ENCODE measurements at places on chromosomes 13 and 19.

DNA sequence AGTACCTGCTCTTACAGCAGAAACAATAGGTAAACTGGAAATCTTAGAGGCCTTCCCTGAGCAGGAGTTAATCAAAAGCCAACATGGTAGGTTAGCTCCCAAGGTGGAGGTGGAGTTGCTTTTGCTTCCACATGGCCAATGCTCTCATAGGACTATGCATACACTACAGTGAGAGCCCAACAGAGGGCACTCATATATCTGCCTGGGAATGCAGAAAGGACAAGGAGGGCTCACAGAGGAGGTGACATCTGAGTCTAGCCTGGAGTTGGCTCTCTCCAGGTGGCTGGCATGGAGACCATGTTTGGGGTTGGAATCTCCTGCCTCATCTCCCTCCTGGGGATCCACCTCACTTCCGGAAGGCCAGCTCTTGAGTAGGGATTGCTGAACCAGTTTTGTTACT, 34.6 kb downstream of the ATP8A2 start:
- DNase-seq = peak; percentile 44

DNA sequence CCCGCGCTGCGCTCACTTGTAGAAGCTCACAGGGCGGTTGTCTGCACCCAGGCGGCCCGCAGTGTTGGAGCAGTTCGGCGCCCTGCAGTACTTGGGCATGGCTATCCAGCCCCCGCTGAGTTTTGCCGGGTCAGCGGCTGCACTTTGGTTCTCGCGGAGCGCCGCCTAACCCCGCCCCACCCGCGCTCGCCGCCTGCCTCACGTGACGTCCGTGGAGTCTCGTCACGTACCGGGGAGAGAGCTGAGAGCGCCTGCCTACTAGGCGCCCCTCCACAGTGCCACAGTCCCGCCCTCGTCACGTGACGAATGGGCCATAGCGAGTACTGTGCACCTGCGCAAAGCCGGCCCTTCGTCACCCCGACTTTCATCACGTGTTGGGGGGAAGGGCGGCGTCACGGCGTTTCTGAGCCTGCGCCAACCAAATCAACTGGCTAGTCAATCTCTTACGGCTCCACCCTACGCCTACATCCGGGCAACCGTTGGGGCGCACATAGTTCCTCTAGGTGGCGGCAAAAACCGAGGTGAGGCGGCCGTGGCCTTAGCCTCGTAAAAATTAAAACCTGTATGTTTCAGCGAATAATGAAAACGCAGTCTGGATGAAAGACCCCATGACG, at the start of gene THAP8:
THAP8 (minus strand) TSS at position 167 of the 614 bp plus-strand sequence; CDS start at position 99, 68 bp downstream.
- peak; percentile 100 for DNase-seq

GRCh38 chr13:20637811-20638210, 65.7 kb upstream of the IL17D start:
- no peak for DNase-seq

DNA sequence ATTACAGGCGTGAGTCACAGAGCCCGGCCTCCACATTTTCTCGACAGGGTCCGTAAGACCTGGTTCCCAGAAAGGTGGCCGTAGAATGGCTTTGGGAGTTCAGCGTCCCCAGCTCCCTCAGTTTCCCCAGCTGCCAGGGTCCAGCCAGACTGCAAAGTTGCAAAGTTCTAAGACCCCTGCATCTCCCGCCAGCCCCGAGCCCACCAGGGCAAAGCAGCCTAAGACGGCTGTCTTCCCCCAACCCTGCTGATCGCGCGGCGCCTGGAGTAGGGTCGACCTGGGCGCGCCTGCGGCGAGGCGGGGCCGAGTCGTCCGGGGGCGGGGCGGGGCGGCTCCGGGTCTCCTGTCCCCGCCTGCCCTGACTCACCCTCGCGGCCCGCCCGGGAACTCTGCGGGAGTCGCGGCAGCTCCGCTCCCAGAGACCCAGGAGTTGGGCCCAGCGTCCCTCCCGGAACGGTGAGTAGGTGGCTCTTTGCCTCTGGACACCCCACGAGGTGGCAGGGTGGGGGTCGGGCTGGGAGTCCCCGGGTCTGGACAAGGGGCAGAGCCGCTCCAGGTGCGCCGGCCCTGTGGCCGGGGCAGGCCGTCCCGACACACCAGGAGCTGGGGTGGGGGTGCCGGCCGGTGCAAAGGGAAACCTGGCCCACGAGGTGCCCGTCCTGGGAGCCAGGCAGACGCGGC, at the start of gene LRRC8E:
LRRC8E (plus strand) TSS at position 366 of the 681 bp plus-strand sequence. CDS start 7,094 bp downstream, outside the sequence.
- DNase-seq = peak; percentile 72

DNA sequence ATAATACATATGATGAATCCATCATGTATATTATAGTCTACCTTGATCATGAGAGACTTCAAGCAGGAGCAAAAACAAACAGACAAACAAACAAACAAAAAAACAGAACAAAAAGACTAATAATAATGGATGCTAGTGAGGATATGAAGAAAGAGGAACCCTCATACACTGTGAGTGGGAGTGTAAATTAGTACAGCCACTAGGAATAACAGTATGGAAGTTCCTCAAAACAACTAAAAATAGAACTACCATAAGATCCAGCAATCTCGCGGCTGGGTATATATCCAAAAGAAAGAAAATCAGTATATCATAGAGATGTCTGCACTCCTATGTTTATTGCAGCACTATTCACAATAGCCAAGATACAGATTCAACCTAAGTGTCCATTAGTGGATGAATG, 7.0 kb upstream of the DLEU7 start:
- DNase-seq = no peak

GRCh38 chr19:40251991-40252390, 25.5 kb upstream of the CCNP start:
- no peak for DNase-seq
